Glutamatergic neuron (in vitro differentiated cells): ENCODE measurements at places on chromosomes 2 and 18. TPM values are rescaled to one million over a fixed set of nuclear protein-coding genes. Genes with fewer than 3 reads are reported as not detected.

GRCh38 chr2:161982548-161983330 lies 91.3 kb downstream of the DPP4 start:
- no peak for DNase-seq

DNA sequence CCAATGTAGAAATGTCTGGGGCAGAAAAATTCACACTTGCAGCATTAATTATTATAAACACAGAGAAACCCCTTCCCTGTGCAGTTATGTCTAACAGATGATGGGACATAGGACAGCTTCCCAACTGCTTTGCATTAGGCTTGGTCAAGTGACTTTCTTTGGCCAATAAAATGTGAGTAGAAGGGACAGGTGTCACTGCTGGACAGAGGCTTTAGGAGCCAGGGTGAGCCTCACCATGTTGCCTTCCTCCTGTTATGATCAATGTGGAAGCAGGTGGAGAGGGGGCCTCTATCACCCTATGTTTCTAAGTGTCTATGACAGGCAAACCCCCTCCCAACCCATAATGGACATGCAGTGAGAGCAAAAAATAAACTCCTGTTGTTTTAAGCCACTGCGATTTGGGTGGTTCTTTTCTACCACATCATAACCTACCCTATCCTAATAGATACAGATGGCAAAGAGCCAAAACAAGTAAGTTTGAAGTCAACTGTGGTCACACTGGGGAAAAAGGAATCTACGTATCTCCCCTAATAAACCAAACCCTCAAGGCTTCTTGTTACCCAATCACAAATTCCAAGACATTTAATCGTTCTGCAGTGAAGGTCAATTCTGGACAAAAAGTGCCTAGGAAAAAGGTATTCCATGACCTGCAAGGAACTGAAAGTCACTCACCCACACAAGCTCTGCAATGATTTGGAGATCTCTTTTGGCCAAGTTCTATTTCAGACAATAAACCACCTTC lies 28.6 kb upstream of the POU3F3 start:
- no peak for DNase-seq

The OTX1 gene
- 0.15 TPM for total RNA-seq

- no peak for DNase-seq
These were observed 11.5 kb downstream of the PAIP2B start for GRCh38 chr2:71215447-71215846.
